Stimulated activated CD8-positive, alpha-beta memory T cell treated with anti-CD3 and anti-CD28 coated beads, Interleukin-7, amount 100 ng/mL, for 1 hour (primary cell): ENCODE measurements at places on chromosomes 3 and 15.

DNA sequence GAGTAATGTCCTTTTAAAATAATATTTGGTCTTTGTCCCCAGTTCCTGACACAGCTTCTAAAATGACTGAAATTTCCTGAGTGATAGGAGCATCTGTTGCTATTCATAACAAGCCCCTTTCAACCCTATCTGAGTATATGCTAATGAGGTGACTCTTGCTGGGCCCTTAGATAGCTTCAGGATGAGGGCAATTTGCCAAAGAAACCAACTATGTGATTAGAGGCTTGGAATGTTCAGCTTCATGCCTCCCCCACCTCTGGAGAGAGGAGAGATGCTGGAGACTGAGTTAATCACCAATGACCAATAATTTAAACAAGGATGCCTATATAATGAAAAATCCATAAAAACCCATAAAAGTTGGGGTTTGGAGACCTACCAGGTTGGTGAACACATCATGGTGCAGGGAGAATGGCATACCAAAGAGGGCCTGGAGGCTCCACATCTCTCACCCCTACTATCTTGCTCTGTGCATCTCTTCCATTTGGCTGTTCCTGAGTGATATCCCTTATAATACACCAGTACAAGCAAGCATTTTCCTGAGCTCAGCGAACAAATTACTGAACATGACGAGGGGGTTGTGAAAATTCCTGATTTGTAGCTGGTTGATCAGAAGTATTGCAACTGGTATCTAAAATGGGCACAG is 189.2 kb downstream of the ECT2 start:
- DNase-seq: no peak

DNA sequence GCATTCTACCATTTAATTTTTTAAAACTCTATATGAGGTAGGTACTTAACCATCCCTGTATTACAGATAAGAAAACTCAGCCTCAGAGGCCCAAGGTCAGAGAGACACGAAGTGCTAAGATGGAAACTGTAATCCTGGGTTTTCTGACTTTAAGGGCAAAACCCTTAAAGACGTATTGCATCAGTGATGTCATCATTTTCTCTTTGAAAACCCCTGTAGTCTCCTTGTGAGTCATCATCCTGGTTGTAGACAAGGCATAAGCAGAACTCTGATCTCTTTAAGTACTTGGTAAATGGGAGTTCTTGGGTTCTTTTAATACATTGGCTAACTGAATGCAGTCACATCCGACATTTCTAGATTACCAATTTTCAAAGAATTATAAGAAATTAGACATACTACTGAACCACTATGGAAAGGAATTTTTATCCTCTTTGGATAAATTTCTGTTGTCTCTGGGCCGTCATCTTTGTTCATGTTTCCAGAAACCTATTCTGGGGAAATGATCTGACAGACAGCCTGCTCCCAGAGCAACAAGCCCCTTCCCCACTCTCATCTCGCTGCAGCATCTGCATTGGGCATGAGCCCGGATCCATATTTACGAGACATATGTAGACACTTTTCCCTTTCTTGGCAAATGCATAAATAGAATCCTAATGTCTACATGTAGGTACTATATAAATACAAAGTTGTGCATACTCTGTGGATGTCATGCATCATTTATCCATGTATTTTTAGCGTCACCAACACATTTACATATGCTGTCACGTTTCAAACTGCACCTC is 48.7 kb upstream of the MDFIC2 start:
- DNase-seq: no peak

- DNase-seq: no peak
These were observed 1347.6 kb downstream of the SI start for GRCh38 chr3:163730684-163731083.

DNA sequence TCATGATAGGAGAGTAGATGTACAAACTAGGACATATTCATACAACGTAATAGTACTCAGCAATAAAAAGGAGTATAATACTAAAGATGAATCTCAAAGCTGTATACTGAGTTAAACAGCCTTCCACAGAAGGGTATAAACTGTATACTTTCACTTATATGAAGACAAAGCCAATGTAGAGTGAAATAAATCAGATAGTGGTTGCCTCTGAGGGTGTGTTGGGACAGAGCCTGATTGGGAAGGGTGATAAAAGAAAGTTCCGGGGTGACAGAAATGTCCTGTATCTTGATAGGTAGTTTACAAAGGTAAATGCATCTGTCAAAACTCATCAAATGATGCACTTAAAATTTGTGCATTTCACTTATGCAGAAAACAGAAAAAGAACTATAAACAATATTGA is 122.5 kb downstream of the ADAM10 start:
- no peak for DNase-seq

GRCh38 chr15:96728591-96728990 is 398.1 kb downstream of the NR2F2 start:
- DNase-seq: no peak

DNA sequence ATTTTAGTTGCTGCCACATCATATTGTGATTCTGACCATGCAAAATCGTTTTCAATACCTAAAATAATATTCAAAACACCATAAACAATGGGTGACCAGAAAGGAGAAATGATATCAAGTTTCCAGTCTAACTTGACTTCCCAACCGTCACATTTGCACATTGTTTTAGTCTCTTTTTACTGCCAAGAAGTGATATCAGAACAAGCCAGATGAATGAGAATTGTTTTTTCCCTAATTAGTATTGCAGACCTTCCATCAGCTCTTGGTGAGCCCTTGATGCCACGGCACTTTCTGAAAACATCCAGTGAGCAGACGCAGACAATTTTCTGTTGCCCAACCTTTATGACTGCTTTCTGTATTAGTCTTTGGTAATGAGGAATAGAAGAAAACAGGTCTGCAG is 62.5 kb downstream of the SPATA16 start:
- no peak for DNase-seq

DNA sequence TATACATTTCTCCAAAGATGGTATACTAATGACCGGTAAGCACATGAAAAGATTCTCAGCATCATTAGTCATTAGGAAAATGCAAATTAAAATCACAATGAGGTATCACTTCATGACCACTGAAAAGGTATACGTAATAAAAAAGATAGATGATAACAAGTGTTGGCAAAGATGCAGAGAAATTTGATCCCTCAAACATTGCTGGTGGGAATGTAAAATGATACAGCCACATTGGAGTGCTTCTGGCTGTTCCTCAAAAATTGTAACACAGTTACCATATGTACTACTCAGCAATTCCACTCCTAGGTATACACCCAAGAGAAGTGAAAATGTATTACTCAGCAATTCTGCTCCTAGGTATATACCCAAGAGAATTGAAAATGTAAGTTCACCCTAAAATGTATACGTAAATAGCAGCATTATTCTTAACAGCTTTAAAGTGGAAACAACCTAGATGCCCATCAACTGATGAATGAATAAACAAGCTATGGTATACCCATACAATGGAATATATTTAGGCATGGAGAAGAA is 25.0 kb upstream of the KY start:
- DNase-seq: no peak

- DNase-seq: no peak
These were observed 93.0 kb upstream of the HES1 start for GRCh38 chr3:194042927-194043326.

GRCh38 chr3:49119439-49119838 is 1.2 kb downstream of the USP19 start:
- DNase-seq: no peak

- DNase-seq: no peak
These were observed 15.7 kb upstream of the GXYLT2 start for GRCh38 chr3:72872183-72872582.

DNA sequence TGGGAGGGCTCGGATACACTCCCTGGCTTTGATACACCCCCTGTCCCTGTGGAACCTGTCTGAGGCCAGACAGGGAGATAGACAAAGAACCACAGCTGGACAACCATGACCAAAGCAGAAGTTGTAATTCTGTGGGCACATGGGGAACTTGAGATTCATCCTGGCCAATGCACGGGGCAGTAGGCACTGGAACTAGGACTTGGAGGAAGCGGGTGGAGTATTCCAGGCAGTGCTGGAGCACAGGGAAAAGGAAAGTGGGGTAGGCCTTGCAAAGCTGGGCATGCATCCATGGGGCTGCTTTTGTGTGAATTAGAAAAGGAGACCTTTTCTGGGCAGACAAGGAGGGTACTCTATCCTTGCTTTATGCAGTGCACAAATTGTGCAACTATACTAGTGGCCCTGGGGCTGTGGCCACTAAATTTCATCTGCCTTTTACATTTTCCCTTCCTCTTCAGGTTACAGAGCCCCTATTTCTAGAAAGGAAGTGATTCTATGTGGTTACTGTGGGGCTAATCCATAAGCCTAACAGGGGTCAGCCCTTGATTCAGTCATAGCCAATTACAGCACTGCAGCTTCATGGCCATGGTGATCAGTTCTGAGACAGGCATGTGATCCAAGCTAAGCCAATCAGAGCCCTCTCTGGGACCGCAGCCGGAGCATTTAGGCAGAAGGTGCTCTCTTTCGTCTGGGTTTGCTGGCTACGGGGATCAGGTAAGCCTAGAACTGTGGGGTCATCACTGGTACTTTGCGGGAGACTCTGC is 21.0 kb downstream of the CRABP1 start:
- no peak for DNase-seq

GRCh38 chr15:101455291-101456025 is 34.0 kb downstream of the PCSK6 start:
- no peak for DNase-seq

DNA sequence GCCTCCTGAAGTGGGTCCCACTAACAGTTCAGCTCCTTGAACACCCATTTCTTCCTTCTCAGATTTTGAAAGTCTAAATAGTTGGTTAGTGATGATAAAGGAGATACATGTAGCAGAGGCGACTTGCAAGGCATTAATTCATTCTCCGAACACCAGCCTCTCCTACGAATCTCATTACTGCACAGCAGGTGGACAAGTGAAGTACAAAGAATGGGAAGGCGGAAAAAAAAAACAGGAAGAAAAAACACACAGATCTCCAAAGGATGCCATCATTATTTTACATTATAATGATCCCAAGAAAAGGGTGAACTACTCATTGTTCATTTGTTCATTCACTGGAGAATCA is 276.5 kb downstream of the MAGI1 start:
- no peak for DNase-seq
